ENCODE measurements at places on chromosomes 1 and 21.
A peak's percentile ranks its signal among the peaks of the same experiment; 100 is the strongest.

DNA sequence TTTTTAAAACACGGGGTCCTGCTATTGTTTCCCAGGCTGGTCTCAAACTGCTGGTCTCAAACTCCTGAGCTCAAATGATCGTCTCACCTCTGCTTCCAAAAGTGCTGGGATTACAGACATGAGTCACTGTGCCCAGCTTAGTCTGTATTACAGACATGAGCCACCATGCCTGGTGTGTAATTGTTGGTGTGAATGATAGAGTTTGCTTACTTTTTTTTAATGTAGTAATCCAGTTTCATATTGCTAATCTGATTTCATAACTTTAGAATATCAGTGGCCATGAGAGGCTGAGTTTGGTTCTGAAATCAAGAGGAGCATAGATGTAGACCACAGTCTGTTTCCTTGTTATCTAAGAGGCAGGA lies 3.4 kb downstream of the EPB41 start:
- DNase-seq: no peak

DNA sequence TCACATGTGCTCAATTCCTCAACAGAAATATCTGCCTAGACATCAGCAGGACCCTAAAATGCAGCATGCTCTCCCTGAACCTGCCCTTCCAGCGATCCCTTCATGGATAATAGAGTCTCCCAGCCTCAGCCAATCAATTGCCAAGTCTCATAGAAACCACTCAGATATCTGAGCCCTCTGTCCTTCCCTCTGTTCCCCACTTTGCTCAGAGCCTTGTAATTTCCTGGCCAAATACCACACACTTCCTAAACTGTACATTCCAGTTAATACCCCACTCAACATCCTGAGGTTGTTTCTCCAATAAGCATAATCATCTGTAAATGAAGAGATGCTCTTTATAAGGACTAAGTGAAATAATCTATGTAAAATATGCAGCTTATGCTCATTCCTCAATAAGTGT lies 59.3 kb upstream of the PTGFRN start:
- no peak for DNase-seq

GRCh38 chr1:51217101-51217500 lies 19.0 kb upstream of the RNF11 start:
- DNase-seq: no peak

DNA sequence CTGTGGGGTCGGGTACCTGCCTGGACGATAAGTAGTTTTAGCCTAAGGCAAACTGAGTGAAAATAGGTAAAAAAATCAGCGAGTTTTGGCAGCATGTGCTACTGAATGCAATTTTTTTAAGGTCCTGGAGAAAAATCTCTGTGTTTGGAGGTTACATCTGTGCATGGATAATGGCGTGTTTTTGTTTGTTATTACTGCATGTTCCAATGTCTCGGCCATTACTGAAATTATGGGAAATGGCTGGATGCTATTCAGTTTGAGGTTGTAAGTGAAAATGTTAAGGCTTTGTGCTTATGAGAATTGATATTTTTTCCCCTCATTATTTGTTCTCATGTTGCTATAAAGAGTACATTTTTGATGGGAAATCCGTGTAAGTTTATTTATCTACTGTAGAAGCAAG lies 441.7 kb downstream of the PRDM2 start:
- no peak for DNase-seq

DNA sequence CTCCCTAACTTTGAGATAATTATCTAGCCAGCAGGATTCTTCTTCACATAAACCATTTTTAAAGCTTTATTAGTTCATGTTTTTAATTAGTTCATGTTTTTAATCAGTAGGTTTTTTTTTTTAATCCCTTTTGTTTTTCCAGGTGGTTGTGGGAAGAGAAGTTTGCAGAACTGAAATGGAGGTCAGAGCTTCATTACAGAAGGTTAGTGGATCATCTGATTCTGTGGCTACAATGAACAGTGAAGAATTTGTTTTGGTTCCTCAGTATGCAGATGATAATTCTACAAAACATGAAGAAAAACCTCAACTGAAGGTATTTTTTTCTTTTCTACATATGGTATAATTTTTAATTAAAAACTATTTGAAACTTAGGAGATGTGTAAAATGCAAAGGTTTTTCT lies 59.7 kb downstream of the RABGAP1L start:
- no peak for DNase-seq

- no peak for DNase-seq
Measured at GRCh38 chr21:41425954-41426675, at the start of gene MX1. Gene MX1 (plus strand): TSS chr21:41426239. CDS start chr21:41432071, 5,832 bp downstream.

- no peak for DNase-seq
Measured at GRCh38 chr21:29144736-29145353, 14.4 kb downstream of the MAP3K7CL start.

DNA sequence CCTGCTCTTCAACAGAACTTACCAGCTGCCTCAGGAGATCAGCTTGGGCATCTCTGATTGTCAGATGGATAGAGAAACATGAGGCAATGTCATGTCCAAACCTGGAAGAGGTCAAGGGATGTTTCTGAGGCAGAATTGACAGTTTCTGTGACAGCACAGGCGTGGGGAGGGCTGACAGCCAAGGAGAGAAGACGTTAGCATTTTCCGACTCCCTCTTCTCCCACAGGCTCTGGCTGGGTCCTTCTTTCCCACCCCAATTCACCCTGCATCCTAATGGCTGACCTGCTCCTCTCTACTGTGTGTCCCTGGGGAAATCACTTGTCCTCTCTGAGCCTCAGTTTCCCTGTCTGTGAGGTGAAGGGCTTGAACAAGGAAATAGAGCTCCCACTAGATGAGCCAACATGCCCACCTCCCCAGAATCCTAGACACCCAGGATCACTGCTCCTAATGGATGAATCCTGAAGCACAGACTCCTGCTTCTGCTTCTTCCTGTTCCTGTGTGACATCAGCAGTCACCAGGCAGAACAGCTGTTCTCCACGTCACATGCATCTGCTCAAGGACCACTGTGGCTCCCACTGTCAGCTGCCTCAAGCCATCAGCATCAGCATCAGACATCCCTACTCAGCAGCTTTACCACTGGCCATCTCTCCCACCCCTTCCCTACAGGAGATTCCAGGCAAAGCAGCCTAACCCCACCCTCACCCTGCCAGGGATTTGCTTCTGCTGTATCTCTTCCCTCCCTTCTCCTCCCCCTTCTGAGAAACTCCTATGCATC lies 408.0 kb downstream of the MATN1 start:
- DNase-seq: no peak

DNA sequence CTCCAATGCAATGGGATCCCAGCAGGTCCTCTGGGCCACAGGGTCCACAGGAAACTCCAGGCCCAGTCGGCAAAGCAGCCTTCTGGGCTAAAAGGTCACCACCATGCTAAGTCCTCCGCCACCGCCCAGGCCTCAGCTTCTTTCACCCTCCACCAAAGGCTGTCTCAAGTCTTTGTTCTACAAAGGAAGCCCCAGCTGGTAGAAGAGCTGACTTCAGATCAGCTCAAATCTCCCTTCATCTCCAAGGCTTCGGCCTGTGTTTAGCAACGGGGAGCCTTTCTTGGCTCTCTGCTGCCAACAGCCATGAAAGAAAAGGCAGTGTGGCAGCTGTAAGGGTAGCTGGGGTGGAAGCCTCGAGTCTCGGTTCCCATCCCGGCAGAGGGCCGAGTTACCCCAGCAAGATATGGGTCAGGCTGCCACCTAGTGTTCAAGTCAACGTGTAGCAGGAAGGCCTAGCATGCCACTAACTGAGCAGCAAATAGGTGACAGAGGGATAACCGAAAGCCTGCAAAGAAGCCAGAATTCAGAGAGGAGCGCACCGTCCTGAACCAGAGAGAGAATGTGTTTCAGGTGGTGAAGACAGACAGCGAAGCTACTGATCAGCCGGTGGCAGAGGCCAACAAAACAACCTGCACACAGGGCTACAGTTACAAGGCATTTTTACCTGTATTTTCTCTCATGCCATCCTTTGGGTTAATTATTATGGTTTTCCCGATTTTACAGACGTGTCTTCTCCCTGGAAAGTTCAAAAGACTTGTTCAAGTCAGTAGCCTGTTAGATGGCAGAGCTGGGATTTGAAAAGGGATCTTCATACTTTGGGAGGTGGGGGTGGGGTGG lies 26.8 kb upstream of the CRNN start:
- DNase-seq: peak; percentile 50

DNA sequence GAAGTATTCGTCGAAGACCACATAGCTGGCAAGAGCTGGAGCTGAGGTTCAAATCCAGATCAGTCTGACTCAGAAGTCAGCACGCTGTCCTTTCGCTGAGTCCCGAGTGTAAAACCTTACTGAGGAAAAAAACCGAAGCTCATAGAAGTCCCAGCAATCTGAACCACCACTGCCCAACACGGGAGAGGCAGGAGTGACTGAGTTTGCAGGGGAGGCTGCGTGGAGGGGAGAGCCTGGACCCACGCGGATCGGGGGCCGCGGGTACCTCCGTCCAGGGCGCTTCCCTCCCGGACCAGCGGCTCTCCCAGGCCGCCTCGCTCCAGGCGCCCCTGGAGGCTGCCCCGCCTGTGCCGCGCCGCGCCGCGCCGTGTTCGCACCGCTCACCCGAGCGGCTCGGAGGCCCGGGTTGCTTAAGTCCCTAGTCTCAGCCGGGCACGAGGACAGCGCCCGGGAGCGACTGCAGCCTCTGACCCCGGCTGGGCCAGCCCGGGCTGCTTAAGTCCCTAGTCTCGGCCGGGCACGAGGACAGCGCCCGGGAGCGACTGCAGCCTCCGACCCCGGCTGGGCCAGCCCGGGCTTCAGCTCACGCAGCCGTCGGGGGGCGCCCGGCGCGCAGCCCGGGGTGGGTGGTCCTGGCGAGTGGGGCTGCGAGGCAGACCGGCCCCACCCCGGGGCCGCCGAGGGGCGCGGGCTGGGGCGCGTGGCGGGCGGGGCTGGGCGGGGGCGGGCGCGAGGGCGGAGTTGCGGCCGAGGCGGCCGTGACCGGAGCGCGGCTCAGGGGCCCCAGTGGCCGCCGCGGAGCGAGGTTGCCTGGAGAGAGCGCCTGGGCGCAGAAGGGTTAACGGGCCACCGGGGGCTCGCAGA lies at the start of gene ADAMTSL4:
Gene ADAMTSL4, plus strand, starts transcription at position 777 of the 864 bp plus-strand sequence. CDS start 2,881 bp downstream, outside the sequence.
- DNase-seq: peak; percentile 63

DNA sequence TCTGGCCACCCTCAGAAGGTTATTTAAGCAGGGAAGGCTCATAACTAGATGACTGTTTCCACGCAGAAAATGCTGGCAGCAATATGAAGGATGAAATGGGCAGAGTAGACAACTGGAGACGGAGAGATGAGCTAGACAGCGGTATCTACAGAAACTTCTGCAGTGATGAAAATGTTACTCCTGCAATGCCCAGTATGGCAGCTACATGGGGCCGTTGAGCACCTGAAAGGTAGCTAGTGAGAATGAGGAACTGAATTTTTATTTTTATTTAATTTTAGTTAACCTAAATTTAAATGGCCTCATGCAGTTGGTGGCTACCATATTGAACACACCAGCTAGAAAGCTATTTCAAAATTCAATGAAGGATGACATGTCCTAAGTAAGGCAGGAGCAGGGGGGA lies 27.3 kb downstream of the SIPA1L2 start:
- DNase-seq: no peak

- DNase-seq: peak; percentile 66
Measured at GRCh38 chr1:61337981-61338848, 255.9 kb downstream of the NFIA start.

GRCh38 chr1:229908689-229909088 lies 158.3 kb upstream of the GALNT2 start:
- DNase-seq: no peak

- no peak for DNase-seq
Measured at GRCh38 chr1:235861857-235862256, 4.8 kb downstream of the LYST start.

DNA sequence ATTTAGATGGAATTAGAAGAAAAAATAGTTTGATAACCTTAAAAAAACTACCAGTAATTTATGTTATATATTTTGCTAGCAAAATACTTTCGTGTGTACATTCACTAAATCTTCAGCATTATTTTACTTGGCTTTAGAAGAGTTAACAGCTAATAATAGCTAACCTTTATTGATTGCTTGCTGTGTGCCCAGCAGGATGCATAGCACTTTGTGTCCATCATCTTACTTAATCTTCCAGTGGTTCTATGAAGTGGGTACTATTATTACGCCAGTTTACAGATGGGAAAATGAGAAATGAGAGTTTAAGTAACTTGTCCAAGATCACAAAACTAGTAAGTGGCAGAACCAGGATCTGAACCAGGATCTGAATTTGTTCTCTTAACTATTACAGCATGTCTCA lies 41.7 kb upstream of the GPR25 start:
- no peak for DNase-seq

DNA sequence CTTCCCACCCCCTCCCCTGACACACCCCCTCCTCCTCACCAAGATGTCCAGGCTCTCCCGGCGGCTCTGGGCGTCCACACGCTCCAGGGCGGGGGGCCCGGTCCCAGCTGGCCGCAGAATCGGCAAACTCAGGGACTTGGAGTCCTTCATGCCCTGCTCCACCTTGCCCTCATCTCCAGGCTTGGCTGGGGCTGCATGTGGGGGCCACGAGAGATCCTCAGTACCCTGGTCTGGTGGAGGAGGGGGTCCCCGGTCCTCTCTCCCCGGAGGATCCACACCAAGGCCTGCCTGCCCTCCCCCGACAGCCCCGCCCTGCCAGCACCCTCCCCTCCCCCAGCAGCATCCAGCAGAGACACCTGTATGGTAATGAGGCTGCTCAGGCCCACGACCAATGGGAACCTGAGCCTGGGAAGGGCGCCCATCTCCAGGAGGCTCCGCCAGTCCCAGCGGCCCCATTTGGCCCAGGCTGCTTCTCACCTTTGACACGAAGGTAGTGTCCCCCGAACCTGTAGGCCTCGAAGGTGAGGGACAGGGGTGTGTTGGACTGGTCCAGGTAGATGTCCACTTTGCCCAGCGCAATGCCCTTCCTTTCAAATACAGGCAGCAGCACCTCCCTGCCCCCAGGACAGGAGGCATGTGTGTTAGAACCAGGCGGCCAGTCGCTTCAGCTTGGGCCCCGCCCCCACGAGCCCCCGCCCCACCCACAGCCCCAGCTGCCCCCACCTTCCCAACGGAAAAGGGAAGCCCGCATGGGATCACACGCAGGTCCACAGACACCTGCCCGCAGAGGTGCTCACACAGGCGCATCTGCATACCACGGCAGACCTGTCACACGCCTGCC lies 8.2 kb upstream of the TNFRSF25 start:
- DNase-seq: no peak

DNA sequence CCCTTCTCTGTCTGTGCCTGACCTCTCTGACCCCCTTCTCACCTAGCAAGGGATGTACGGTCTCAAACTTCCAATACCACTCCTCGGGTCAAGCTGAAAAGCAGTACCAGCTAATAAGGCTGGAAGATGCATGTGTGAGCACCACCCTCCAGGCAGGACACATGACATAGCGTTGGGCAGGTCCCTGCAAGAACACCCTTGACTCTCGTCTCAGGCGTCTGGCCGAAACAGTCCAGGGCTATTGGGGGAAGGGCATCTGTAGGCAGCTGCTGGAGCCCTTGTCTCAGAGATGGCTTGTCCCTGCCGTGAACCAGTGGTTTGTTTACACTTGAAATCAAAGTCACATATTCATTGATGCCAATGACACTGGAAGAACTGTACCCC lies 56.5 kb downstream of the CD46 start:
- no peak for DNase-seq

DNA sequence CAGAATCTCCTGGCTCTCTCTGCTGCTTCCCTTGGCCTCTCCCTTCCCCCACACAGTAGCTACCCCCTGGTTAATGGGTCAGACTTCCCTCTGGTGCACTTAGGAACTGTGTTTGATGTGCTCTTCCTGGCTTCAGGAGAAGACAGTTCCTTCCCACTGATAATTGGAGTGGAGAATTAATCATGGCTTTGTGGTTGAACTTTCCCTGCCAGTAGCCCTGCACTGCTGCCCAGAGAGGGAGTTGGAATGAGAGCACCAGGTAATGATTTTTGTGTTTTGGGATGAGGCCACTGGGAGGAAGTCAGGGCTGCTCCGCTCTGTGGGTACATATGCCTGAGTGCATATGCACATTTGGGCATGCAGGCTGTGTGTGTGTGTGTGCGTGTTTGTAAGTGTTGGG lies 39.7 kb upstream of the PADI2 start:
- no peak for DNase-seq

Data from C1 segment of cervical spinal cord (tissue), 14 donors.